Colonic mucosa (tissue), 4 donors: ENCODE measurements at places on chromosomes 12 and 14.
A peak's percentile ranks its signal among the peaks of the same experiment; 100 is the strongest.

- no peak for DNase-seq
Measured at GRCh38 chr14:105588236-105588860, 62.0 kb downstream of the TMEM121 start.

DNA sequence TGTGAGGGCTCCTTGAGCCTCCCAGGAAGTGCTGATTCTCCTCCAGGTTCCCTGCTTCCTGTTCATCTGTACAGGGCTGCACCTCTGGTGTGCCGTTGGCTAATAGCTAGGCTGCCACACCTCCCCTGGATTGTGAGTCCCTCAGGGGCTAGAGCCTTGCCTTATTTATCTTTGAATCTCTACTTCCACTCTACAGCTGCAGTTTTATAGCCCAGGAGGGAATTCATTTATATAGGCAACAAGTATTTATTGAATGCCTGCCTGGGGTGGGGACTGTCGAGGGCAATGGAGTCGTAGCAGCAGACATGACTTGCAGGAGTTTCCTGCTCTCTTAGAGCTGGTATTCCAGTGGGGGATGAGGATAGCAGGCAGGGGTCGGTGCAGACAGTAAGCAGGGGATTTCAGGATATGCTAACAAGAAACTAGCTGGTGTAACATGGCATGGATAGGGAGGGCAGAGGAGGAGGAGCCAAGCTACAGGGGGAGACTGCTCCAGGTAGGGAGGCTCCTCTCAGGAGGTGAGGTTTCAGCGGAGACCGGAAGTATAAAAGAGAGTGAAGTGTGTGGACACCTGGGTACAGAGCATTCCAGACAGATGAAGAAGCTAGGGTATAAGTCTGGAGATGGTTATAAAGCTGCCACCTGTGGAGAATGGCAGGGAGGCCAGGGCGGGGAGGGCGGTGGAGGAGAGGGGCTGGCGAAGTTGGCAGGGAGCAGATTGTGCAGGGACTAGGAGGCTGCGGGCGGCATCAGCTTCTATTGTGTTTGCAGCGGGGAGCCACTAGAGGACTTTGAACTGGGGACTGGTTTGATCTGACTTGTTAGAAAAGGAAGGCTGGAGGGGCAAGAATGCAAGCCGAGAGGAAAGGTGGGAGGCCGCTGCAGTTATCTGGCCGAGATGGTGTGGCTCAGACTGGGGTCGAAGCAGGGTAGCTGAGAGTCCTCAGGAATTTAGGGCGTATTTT, 17.2 kb downstream of the USP30 start:
- DNase-seq = peak; percentile 80

DNA sequence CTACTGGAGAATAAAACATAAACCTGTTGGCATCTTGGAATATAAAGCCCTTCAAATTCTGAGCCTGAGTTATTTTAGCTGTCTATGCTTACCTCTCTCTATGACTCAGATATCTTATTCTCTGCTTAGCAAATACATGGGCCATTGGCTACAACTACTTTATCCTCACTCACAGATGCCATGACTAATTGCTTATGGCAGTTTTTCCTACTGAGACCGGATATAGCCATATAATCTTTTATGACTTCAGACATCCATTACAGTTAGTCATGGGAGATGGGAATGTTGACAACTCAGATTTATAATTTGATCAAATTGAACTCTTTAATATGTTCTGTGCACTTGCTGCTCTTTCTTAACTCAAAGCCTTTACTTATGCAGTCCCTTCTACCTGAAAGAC, 502.4 kb upstream of the ATP2B1 start:
- no peak for DNase-seq

DNA sequence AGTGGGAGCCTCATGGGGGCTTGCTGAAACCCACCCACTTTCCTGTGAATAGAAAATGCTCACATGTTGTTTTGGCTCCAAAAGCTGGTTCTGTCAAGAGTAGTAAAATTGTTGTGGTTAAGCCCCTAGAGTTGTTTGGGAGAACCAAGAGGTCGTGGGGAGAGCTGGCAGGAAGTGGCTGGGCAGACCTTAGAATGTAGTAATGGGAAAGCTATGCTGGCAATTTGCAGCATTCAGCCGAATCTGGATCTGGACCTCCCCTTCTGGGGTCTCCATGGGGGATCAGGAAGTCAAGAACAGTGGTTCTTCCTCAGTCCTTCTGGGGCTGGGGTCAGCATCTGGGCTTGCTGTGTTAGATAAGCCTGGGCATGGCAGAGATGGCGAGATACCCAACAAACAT, 150.6 kb upstream of the TBX3 start:
- no peak for DNase-seq

GRCh38 chr12:50120521-50120920, 8.5 kb downstream of the COX14 start:
- DNase-seq = no peak

DNA sequence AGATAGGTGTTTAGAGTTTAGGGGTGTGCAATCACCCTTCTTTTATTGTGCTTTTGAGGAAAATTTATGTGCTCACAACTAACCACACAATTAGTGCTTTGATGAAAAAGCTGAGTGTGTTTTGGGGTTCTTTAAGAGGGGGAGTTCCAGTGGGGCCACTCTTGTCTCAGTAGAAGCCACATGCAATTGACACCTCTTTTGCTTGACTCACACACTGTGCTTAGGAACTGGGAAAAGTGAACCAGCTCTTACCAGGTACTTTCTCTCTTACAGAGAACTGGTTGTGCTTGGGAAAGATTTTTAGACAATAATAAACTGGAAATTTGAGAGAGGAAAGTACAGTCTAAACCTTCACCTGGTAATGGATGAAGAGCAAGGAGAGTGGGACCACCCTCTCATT, 12.3 kb upstream of the YBX3 start:
- DNase-seq = no peak

DNA sequence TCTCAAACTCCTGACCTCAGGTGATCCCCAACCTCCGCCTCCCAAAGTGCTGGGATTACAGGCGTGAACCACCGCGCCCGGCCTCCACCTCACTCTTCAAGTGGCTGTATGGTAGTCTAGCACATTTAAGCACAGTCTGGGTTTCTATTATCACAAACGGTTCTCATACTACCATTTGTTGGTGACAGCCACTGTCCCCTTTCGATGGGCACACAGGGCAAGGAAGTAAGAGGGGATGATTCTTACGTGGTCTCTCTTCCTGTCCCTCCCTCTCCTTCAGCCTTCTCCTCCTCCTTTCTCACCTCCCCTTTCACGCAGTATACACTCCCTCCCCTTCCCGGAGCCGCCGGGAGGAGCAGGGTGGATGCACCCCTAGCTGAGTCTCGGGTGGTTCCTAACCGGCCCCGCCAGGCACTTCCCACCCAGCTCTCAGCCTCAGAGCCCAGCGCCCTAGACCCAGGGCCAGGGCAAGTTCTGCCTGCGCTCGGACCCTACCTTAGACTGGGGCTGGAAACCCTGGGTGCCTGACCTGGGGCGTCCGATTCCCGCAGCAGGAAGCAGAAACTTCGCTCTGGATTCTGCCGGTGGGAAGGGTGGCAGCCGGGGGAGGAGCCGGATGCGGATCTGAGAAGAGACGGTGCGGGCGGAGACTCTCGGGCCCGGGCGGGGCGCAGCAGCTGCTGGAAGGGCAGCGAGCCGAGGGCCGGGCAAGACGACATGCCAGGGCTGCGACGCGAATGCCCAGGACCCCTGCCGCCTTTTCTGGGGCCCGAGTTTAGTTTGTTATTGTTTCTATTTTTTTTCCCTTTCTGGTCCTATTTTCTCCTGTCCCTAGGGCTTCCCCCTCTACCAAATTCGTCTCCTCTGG, at the start of gene TEP1:
TSS of gene TEP1 (minus strand) at position 626 of the 868 bp plus-strand sequence. CDS start 5,062 bp downstream, outside the sequence.
- DNase-seq = peak; percentile 95

- DNase-seq = peak; percentile 57
Measured at GRCh38 chr12:54259194-54260011, 20.5 kb downstream of the CBX5 start.

GRCh38 chr12:64036414-64036813, 185.7 kb downstream of the KICS2 start:
- DNase-seq = no peak

GRCh38 chr12:97968641-97969197, 506.1 kb downstream of the RMST start:
- no peak for DNase-seq

- no peak for DNase-seq
Measured at GRCh38 chr12:51441583-51441982, 17.0 kb downstream of the SLC4A8 start.

GRCh38 chr14:21455592-21455911, 371 bp downstream of the CHD8 start:
- no peak for DNase-seq

- no peak for DNase-seq
Measured at GRCh38 chr12:113482334-113482733, 10.7 kb upstream of the LHX5 start.

- DNase-seq = no peak
Measured at GRCh38 chr12:50111395-50111692, 692 bp upstream of the COX14 start.

- no peak for DNase-seq
Measured at GRCh38 chr14:80718940-80719339, 222.6 kb downstream of the CEP128 start.
